GM12892 (cell line): ENCODE measurements at places on chromosomes 6 and 20.

DNA sequence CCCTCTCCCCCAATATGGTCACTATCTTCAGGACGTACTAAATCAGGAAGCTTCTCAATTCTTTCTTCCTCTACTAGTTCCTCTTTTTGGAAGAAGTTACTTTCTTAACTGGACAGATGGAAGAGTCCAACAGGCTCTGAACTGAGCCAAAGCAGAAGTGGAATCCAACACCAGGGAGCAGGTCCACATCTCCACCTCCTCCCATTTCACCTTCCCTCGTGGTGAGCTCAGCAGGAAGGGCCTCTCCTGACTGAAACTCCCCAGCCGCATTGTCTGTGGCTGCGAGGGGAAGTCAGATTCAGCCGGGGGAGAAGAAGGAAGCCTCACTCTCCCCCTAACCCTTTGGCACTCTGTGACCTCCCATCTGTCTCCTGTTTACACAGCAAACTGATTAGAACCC is 63.8 kb upstream of the UST start:
- DNase-seq = no peak

DNA sequence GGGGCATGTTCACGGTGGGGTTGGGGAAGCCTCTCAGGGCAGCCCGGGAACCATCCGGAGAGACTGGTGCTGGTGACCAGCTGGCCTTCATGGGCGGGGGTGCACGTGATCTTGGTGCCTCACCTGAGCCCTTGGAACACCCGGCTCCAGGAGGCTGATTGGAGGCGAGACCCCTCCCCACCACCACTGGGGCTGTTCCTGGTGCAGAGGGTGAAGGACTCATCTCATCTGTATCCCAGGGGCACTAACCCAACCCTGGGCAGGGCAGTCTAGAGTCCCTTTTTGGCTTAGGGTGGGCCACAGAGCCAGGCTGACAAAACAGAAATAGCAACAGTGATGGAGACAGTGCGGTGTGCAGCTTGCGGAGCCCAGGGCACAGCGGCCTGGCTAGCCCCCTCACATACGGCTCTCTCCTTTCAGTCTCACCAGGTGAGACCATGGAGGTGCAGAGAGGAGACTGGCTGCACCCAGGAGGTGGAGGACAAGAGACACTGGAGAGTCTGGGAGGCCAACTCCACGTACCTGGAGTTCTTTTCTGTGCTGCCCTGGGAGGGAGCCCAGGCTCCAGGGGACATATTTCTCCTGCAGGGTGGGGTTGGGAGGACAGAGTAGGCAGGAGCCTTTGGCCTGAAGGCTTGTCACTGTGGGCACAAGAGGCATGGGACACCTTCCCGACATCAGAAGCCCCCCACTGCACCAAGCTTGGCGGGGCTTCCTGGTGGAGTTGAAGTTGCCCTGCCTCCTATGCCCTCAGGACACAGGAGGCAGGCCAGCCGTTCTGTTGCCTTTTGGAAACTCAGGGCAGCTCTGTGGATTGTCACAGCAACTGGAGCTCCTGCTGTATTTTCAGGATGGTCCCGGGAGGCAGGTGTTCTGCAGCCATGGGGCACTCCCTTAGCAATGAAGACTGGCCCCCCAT is 106.0 kb downstream of the SYCP2 start:
- no peak for DNase-seq

GRCh38 chr20:235891-236290 is 8.8 kb downstream of the DEFB129 start:
- no peak for DNase-seq

GRCh38 chr6:47076422-47077344 is 34.6 kb upstream of the ADGRF1 start:
- no peak for DNase-seq

GRCh38 chr20:26154224-26154623 is 457.6 kb upstream of the ZNF337 start:
- no peak for DNase-seq

DNA sequence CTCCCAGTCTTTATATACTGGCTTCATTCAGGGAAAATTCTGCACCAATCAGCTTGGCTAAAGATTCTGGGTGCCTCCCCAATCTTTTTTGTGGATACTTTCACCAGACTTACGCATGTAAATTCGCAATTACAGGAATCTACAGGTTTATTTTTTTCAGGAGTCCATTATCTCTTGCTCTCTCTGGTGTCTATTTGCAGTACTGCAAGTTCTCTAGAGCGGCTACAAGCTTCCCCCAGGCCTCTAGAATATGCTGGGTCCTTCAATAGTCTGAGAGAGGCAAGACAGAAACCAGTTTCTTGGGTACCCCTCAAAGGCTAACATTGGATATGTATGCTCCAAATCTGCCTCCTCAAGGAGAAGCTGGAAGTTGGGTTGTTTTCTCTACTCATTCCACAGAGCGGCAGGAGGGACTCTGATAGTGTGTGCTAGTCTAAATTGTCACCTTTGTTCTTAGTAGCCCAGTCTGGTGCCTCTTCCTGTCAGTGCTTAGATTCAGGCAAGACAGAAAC is 58.5 kb downstream of the SUN5 start:
- no peak for DNase-seq

DNA sequence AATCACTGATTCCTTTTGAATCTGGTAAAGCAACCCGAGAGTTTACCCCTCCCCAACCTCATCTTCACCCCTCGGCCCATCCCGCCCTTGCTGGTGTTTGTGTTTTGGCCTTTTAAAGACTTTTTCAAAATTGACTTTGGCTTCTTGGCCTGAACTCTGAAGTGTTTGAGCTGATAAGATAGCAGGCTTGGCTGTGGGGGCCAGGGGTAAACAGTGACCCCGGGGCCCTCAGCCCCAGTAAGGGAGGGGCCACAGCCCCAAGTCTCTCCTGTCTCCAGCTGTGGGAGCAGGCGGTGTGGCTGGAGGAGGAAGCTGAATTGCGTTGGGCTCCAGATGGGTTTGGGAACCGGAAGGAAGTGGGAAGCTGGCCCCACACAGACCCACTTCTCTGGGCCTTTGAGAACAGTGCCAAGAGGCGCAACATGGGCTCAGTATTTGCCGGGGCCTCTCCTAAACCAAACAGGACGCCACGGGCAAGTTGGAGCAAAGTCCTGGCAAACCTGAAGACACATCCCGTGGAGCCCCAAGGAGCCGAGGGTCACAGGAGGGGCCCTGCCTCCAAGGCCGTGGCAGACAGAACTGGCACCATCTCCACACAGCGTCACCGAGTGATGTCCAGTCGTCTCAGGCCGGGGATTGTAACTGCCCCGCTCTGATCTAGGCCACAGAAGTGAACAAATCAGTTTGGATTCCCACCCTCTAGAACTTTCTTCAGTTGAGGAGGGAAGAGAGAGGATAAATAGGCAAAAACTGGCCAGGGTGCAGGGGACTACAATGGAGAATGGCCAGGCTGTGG is 54.3 kb upstream of the PTPN1 start:
- DNase-seq = no peak

DNA sequence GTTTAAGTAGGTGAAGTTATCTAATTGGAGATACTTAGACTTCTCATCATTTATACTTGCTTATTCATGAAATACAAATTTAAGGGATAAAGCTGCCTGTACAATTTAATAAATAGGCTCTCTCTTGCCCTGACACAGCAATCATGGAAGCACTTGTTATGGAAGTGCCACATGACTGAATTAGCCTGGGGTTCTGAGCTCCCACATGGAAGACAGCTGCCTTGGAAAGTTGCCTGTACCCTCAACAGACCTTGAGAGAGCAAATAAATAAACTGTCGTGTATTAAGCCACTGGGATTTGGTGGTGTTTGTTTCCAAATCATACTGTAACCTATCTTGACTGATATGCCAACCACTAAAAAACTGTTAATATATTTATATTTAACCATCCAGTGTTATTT is 87.0 kb upstream of the RSPO3 start:
- DNase-seq = no peak

- no peak for DNase-seq
Measured at GRCh38 chr20:24328901-24329300, 140.5 kb upstream of the SYNDIG1 start.

DNA sequence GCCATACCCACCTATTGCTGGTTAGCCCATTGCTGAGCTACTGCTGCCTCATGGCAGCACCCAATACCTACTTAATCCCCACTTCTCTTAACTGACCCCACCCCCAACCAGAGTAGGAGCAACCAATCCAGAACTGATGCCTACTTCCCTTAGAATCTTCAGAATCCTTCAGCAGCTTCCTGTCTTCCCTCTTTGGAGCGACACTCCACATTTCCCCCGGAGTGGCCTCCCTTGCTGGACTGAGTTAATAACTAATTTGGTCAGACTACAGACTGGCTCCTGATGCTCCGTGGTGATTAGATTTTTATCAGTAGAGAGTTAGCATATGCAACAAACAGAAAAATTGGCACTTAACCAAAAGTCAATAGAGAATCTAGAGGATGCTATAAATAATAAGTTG is 51.2 kb upstream of the UBR2 start:
- no peak for DNase-seq

GRCh38 chr6:100504786-100505737 is 40.3 kb upstream of the SIM1 start:
- no peak for DNase-seq
